ENCODE measurements at places on chromosomes 5 and 9.

DNA sequence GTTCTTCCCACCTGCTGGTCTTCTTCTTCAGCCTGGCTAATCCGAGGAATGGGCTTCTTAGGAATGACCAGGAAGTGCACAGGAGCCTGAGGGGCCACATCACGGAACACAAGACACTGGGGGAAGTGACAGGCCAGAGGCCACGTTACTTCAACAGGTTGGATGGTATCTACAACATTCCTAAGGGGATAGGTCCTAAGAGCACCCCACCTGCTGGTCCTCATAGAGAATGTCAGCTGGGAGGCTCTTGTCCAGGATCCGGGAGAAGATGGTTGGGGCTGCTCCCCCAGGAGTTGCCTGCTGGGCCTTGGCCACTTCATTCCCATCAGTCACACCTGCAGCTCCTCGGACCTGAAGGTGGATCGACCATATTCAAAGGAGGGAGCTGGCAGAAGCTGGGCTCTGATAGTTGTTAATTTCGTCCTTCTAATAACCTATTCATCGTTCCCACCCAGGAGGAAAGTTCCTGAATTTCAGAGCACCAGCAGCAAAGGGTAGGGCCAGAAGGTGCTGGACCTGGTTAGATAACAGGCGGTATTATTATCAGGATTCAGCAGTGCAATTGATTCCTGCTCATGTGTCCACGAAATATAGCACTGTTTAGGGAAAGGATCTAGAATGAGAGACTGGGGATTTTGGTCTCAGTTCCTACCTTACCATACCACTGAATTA is 1.3 kb downstream of the HINT2 start:
- DNase-seq, result no peak

DNA sequence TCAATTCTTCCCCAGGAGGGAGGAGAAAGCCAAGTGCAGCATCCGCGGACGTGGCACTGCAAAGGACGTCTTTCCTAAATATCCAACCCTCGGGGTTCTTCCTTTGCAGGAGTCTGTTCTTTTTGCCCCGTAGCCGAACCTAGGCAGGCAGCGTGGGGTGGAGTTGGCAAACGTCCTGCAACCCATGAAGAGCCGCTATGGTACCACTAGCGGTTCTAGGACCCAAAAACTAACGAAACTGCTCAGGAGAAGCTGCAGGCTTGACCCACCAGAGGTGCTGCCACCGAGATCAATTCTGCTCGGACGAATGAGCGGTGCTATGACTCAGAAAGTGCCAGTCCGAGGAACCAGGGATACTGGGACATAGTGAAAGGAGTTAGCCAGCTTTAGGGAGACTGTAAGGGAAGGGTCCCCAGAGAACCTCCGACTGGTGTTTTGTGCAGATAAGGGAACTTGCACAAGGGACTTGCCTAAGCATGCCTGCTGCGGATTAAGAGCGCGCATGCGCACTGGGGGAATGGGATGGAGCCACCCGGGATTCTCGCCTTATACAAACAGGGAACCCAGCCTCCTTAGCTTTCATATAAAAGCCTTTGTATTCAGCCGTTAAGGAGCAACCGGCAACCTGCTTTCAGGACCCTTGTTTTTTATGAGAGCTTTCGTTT is 32.7 kb downstream of the ANXA2R start:
- no peak for DNase-seq

DNA sequence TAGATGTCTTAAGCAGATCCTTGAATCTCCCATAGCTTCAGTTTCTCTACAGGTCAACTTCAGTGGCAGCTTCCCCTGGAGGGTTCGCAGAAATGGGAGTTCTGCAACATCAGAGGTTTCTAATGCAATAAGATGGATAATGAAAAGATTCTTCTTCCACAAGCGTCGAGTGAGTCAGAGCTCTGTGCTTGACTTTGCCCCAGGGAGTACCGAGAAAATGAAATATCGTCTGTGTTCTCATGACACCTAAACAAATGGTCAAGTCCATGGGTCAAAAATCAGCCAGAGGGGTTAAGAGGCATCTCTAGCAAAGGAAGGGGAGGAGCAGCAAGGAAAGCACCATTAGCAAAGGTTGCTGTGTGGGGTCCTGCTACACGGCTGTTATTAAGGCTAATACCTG is 3.2 kb upstream of the ADRA1B start:
- no peak for DNase-seq

DNA sequence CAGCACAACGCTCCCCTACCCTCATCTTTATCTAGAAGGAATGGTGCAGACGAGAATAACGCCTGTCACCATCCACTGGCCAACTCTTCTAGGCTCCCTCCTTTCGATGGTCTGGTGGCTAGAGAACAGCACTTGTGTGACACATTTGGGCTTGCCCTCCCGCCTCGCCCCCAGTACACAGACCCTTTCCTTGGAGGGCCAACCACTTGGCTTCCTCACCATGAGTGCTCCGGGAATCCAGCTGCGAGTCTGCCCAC is 1.4 kb downstream of the GNAQ start:
- DNase-seq, result peak; percentile 8

DNA sequence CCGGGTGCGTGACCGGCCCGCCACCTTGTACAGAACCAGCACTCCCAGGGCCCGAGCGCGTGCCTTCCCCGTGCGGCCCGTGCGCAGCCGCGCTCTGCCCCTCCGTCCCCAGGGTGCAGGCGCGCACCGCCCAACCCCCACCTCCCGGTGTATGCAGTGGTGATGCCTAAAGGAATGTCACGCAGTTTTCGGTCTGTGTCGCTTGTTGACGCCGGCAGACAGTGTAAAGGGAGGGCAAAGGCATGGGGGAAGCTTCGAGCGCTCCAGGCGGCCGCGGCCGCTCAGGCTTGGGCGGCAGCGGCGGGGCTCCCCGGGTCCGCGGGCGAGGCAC is 1.3 kb downstream of the LRRC26 start:
- no peak for DNase-seq

- no peak for DNase-seq
Measured at GRCh38 chr9:19173598-19174125, 46.4 kb upstream of the PLIN2 start.

GRCh38 chr9:13524245-13524644 is 244.8 kb upstream of the MPDZ start:
- peak; percentile 32 for DNase-seq

Data from NT2/D1 (cell line).